CD4-positive, alpha-beta T cell treated with Interleukin-1 beta for 1 hour (primary cell): ENCODE measurements at places on chromosomes 3 and 15.

- DNase-seq, result no peak
These were observed 40.8 kb upstream of the BHLHE40 start for GRCh38 chr3:4938281-4938982.

DNA sequence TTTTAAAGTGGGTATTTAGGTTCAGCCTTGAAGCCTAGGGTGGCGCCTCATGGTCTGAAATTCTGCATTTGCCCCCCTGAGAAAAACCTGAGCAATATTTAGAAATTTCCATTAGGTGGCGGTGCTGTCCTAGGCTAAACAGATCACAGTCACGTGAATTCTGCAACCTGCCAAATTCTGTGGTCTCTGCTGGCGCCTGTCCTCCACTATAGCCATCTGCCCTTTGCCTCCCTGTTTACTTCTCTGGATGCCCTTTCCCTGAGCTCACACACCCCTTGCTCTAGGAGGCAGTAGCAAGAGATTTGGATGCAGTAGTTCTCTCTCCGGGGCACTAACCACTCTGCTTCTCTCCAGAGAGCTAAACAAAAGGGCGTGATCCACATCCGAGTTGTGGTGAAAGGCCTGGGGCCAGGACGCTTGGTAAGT, 9.1 kb downstream of the MRPS11 start:
- peak; percentile 32 for DNase-seq

- DNase-seq, result peak; percentile 59
These were observed 25.1 kb downstream of the C3orf18 start for GRCh38 chr3:50542177-50543034.

DNA sequence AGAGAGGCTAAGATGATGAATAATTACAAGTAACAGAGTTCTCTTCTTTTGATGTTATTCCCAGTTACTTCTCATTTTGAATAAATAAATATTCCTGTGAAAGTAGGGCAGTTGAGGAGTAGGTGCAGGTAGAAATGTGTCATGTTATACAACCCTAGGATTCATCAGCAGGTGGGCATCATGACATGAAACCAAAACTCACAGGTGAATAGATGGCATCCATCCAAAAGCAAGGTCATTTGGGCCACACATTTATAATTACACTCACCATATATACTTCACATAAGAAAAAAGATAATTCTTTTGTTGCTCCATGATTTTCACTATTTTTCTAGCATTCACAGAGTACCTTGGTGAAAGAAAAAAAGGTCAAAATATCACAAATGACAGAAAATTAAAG, 273.6 kb downstream of the ZBBX start:
- no peak for DNase-seq

- no peak for DNase-seq
These were observed 21.1 kb upstream of the SKOR1 start for GRCh38 chr15:67803996-67804843.
